SW 1271 (cell line): ENCODE measurements at places on chromosomes 1 and 21.

- DNase-seq, result no peak
Measured at GRCh38 chr1:2404890-2405511, 7.4 kb downstream of the PEX10 start.

- DNase-seq, result no peak
Measured at GRCh38 chr1:55877437-55878232, 662.5 kb upstream of the USP24 start.

DNA sequence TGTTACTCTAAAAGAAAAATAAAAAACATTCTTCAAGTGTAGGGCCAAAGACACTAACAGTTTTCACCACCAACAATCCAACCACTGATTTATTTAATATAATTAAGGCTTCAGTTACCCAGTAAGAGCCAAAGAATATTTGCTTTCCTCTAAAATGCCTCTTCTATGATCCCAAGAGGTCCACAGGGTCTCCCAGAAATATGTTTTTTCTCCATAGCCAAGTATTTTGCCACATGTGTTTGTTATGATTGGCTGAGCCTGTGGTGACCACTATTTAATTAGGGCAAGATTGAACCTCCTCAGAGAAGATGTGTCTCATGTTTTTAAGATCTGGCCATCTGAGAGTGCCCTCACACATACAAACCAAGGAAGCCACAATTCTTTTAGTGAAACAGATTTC is 135.9 kb downstream of the TPR start:
- DNase-seq, result no peak

GRCh38 chr1:230916587-230917283 is 48.4 kb upstream of the C1orf198 start:
- no peak for DNase-seq

GRCh38 chr1:219041141-219041540 is 132.5 kb upstream of the LYPLAL1 start:
- DNase-seq, result no peak

GRCh38 chr21:36203603-36203889 is 46.9 kb downstream of the DOP1B start:
- DNase-seq, result peak; percentile 50

GRCh38 chr1:178143730-178144690 is 50.1 kb downstream of the RASAL2 start:
- no peak for DNase-seq

DNA sequence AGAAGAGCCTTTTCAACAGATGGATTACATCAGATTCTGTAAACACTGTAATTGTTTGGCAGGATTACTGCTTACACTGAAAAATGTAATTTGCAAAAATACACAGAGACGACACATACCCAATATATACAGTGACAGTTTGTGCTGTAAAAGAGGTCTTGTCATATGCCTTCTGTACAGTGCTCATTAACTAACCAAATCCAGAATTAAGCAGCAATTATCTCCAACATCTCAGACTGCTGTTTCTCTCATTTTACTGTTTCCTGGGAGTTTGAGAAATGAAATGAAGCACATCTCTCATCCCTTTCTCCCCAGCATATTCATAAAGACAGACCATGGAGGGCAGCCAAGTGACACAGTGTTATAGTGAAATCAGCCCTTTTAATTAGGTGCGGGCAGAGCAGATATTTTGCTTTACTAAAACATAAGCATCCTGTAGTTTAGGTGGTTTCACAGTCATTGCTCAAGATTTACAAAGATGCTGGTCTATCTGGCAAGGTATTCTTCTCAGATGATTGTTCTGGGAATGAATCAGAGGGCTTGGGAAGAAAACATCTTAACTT is 618.4 kb upstream of the USP24 start:
- no peak for DNase-seq

DNA sequence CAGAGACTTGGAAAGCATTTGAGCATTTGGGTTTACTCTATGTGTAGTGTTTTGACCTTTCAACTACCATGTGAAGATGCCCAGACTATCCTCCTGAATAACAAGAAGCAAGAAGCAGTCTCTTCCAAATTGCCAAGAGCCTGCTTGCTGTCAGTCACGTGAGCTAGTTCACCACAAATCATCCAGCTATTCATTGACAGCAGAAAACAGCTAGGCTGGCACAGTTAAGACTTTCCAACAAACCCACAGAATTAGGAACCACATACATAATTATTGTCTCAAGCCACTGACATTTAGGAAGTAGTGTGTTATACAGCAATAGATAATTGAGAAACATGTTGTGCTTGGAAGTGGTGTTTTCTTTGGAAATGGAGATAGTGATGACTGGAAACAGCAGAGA is 1652.0 kb downstream of the NCAM2 start:
- DNase-seq, result no peak

GRCh38 chr1:4510276-4510691 is 144.1 kb upstream of the AJAP1 start:
- no peak for DNase-seq

GRCh38 chr1:173414136-173414535 is 63.0 kb upstream of the PRDX6 start:
- no peak for DNase-seq

GRCh38 chr1:93623875-93624274 is 57.8 kb downstream of the BCAR3 start:
- DNase-seq, result no peak

GRCh38 chr1:152189657-152190442 is 30.8 kb upstream of the RPTN start:
- DNase-seq, result peak; percentile 30

GRCh38 chr1:16017076-16017460 is 775 bp downstream of the HSPB7 start:
- DNase-seq, result no peak

GRCh38 chr21:27301220-27301619 is 334.3 kb upstream of the ADAMTS5 start:
- DNase-seq, result no peak

DNA sequence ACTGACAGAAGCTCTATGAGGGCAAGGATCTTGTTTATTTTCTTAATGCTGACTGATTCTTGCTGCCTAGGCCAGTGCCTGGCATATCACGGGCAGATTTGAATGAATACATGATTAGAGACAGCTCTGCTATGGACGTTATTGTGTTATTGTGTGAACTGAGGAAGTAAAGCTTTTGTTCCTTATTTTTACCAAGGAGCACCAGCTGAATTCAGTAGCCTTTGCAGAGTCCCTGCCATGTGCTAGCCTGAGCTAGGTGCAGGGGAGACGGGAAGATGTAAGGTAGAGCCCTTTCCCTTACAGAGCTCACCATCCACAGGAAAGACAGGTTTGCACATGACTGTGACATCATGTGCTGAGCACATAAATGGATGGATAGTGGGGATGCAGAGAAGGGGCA is 36.0 kb upstream of the SCMH1 start:
- DNase-seq, result no peak

DNA sequence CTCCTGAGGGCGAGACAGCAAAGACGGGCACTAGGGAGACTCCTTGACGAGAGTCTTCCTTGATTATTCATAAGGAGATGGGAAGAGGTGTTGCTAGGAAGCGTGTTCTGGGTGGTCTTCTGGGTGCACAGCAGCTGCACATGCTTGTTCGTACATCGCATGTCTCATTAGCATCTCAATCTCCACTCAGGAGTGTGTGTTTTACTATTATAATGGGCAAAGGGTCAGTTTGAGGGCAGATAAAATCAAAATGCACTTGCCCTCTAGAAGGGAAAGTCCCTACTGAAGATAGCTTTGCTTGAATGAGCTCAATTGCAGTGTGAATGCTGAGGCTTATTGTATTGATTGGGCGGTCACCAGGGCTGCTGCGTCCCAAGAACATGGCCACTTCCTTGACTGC is 50.2 kb upstream of the SCCPDH start:
- DNase-seq, result no peak

GRCh38 chr1:215730600-215730999 is 163.5 kb downstream of the KCTD3 start:
- no peak for DNase-seq

- no peak for DNase-seq
Measured at GRCh38 chr1:24373044-24373443, 40.5 kb downstream of the STPG1 start.

DNA sequence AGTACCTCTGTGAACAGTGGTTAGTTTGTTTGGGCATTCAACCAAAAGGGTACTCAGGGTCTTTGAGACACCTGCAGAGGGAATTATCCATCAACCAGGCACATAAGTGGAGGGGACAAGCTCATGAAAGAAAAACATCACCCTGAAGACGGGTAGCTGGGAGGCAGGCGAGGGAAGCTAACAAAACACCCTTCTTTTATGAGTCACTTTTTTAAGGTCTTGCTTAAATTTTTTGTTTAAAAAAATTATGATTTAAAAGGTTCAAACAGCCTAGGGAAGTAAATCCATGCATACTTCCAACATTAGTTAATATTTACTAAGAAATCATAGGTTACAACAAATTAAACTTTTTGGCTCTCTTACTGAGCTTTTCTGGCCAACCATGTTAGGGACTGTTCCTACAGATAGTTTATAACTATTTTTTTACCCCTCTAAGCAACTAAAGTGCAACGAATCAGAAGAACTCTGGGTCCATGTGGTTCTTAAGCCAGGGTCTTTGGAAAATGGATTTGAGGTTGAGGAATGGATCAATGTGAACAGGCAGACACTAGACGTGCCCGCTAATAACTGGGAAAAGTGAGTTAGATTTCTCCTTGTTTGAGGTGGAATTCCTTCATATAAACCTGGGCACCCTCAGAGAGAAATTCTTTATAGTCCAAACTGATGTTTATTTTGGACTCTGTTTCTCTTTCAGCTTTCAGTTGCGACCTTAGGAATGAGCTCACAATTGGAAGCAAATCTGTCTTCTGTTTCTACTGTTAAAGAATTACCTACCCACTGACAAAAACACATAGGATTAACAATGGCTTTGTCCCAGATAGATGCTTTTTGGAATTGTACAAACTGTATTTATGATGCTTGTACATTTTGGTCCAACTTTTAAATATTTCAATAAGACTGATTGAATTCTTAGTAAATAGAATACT is 123.0 kb downstream of the LYPLAL1 start:
- no peak for DNase-seq

GRCh38 chr1:241869022-241869421 is 21.0 kb downstream of the EXO1 start:
- DNase-seq, result no peak

- no peak for DNase-seq
Measured at GRCh38 chr1:164564378-164564777, 5.4 kb downstream of the PBX1 start.

DNA sequence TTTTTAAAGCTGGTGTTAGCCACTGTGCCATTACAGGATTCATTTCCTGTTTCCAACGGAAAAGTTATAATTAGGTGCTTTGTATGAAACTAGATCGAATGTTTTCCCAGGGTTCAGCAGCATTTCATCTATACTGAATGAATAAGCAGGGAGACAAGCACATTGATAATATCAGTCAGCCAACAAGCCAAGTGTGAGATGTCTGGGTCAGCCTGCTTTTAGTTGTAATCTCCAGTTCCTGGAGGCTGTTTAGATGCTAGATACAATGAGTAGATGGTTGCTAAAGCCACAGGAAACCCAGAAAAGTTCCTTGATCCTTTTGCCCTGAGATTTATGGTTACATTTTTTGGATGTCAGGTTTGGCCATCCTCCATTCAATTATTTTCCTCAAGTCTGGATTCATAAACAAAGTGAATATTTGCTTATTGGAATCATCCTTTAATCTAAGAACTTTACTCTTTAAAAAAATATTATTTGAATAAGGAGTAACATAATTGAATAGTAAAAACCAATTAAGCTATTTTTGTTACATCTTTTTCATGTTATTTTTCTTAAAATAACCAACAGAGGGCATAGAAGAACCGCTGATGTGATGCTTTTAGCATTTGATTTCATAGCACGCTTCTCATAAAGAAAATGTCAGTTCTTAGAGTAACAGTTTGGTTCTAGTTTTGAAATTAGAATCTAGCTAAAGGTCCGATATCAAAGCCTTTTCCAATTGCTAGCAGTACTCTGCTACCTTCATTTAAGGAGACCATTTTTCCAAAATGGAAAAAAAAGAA is 76.6 kb downstream of the HSPA13 start:
- DNase-seq, result peak; percentile 9

- no peak for DNase-seq
Measured at GRCh38 chr1:101259744-101260148, 22.9 kb downstream of the S1PR1 start.

- DNase-seq, result peak; percentile 40
Measured at GRCh38 chr1:42146626-42147320, 6.4 kb upstream of the GUCA2B start.

- no peak for DNase-seq
Measured at GRCh38 chr1:31515056-31515775, 61.1 kb upstream of the TINAGL1 start.

DNA sequence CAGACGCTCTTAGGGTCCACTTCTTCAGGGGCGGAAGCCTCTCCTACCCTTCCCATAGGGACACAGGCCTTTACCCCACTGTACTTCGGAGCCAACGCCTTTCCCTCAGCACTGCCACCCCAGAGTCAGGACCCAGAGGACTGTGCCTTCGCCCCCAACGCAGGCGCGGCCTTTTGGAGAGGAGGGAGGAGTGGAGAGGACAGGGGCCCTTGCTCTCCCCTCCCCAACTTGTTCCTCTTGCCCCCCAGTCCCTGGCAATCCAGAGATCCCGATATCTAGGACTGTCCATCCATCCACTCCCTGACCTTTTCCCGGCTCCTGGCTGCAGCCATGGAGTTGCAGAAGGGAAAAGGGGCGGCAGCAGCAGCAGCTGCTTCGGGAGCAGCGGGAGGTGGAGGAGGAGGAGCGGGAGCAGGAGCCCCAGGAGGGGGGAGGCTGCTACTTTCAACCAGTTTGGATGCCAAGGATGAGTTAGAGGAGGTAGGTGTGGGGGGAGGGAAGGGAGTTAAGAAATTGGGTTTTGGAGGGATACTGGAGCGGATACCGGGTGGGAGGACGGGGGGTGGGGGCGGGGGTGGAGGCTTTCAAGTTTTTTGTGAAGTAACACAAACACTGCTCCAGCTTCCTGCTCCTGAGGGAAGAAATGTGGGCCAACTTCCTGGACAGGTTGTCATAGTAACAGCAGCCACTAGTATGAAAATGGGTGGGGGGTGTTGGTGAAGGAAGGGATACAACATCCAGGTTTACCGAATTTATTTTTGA is 636 bp downstream of the INTS3 start:
- no peak for DNase-seq

DNA sequence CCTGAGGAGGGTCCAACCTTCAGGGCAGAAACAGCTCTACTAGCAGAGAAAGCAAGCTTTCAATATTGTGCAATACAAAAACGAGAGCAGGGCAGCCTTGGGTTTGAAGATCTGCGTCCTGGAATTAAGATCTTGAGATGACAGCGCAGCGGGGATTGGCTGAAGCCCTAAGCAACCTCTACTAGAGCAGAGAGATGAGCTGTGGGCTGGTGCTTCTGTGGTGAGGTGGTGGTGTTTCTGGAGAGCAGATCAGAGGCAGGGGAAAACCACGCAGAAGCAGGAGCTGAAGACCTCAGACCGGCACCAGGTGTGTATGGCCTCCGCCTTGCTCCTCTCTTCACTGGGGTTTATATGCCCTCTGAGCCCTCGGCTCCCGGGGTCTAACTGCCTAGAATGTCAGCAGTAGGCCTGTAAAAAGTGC is 12.5 kb downstream of the TRAF3IP3 start:
- DNase-seq, result no peak

GRCh38 chr1:7229186-7229585 is 443.9 kb downstream of the CAMTA1 start:
- no peak for DNase-seq
